ENCODE measurements at places on chromosomes 12 and 14. TPM values are rescaled to one million over a fixed set of nuclear protein-coding genes. Genes with fewer than 3 reads are reported as not detected.

FOXG1 gene
- 0.66 TPM for total RNA-seq

TBC1D30 gene
- 1.9 TPM for total RNA-seq

DNA sequence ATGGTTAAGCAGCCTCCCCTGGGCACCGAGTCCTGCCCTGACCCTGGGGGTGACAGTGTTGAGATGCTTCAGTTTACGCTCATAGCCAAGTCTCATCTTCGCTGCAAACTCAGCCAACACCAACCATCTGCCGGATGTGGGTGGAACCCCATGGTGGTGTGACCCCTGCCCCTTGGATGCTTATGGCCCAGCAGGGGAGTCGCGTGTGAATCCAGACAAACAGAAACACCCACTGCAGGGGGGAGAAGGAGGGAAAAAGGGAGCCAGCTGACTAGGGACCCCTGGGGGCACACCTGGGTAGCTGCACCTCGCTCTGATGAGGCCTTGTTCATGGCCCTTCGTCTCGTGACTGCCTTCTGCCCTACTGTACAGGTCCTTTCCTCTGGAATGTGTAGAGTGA, 23.8 kb downstream of the AACS start:
- no peak for DNase-seq

DNA sequence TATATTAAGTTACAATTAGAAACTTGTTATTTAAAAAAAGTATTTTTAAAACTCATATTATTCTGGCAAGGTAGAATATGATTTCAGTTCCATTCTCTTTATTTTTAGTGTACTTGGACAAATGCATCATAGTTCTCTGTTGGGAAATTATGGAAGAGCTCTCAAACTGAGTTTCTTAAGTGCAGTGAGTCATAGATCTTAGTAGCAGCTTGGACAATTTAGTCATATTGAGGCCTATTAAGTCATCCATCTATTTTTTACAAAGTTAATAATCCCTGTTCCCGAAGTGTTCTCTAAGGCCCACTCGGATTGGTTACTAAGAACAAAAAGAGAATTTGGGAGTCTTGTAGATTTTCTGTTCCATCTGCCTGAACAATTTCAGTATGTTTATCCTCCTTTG, 113.9 kb downstream of the ANO4 start:
- DNase-seq: no peak

DNA sequence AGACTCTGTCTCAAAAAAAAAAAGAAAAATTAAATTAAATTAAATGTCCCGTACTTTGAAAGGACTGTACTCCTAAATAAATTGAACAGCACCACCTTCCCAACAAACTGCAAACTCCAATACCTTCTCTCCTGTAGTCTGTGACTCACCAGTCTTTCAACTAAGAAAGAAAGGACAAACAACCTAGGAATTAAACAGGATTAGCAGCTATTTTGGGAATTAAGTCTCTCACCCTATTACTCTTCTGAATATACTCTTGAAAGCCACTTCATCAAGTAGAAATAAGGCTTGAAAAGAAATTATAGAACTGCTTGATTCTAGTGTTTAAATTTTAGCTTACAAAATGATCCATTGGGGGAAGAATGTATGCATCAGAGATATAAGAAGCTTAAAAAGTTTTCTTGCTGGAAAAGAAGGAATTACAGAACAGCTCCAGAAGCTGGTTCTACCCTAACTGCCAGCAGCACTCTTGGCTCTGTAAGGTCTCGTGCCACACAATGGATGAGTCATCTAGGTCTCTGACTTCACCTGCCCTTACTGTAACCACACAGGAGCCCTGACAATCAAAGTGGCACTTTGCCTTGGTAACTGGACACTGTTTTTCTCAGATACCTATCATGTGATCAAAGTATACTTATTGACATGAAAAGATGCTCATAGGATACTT, 57.0 kb upstream of the CERS5 start:
- no peak for DNase-seq

DNA sequence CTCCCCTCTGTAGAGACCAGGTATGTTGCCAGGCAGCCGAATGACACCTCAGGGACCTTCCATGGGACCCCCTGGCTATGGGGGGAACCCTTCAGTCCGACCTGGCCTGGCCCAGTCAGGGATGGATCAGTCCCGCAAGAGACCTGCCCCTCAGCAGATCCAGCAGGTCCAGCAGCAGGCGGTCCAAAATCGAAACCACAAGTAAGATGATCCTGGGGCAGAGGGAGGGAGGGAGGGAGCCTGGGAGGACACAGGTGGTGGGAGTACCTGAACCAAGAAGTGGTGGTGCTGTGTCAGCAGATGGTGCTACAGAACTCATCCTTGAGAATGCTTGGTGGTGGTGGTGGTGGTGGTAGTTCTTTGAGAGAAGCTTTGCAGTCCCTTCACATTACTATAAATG, 1.0 kb downstream of the SMARCD1 start:
- DNase-seq: no peak

- no peak for DNase-seq
These were observed 77.4 kb upstream of the GTF2A1 start for GRCh38 chr14:81298122-81298521.

DNA sequence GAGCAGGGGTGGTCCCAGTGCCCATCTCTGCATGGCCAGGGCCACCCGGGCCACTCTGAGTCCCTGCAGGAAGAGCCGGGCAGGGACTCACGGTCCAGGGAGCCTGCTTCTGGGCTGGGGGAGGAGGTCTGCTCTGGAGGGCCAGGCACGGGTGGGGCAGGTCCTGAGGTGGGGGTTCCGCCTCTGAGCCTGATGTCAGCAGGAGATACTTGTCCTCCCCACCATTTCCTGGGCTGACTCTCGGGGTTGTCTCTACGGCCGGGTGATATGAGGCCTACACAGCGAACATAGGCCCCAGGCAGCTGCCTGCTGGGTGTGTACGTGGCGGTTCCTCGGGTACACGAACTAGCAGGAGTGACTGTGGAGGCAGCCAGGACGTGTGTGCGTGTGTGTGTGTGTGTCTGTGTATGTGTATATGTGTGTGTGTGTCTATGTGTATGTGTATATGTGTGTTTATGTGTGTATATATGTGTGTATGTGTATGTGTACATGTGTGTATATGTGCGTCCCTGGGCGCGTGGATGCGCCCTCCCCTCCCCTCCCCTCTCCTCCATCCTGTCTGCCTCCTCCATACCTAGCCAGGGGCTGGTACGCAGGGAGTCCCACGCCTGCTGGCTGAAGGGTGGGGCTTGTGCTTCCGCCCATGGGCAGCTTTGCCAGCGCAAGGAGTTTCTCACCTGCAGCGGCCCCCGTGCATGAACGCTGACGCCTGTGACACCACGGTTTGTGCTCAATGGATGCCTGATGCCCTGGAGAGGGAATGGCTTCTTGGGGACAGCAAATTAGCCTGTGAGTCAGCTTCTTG, 30.4 kb upstream of the TRAF3 start:
- DNase-seq: no peak
